D721Med (cell line): ENCODE measurements at places on chromosomes 5 and 9.

DNA sequence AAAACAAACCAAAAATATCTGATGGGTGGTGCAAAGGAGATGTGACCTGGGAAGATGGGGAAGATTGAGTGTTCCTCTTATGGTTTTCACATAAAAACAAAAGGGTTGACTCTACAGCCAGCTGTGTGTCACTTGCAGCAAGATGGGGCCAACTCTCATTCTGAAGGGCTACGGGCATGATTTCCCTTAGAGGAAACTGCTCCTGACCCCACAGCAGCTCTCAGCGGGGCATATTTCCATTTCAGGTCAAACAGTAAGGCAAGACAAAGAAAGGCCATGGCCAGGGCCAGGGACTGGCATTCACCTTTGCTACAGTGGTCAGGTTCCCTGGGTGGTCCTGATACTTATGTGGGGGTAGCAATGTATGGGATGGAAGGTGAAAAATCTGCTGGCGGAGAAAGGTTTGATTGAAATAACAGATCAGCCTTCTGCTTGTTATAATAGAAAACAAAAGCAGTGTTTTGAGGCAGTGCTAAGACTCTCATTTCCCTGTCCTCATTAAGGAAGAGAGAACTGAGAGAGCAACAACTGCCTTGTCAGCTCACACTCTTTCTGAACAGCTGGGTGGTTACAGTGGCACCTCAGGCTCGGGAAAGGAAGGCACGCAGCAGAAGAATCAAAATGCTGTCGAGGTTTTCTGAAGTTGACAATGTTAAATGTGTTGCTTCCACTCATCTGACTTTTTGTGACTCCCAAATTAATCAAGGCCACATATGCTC is 120.7 kb upstream of the PCA3 start:
- DNase-seq, result no peak

DNA sequence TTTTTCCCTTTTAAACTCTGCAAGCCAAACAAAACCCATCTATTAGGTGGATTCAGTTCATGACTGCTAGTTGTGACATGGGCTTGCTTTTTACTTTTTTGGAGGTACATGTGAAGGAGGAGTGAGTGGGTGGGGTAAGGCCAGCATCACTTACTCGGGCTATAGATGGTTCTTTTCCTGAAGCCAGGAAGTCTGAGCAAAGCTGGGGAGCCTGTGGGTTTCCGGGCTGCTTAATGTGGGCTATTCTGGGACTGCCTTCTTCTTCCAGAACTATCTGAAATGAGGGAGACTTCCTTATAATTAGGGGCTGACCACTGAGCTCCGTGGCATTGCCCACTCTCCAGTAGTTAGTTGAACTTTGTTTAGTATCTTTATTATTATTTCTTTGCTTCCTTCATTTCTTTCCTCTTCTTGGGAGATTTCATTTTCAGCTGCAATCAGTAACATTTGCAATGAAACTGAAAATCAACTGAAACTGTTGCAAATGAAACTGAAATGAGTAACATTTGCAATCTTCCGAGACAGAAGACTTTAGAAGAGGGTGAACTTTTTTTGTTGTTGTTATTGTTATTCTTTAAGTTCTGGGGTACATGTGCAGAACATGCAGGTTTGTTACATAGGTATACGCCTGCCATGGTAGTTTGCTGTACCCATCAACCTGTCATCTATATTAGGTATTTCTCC is 204.9 kb downstream of the LRRC70 start:
- no peak for DNase-seq

- no peak for DNase-seq
These were observed 2.1 kb downstream of the CCDC192 start for GRCh38 chr5:127705120-127705892.

DNA sequence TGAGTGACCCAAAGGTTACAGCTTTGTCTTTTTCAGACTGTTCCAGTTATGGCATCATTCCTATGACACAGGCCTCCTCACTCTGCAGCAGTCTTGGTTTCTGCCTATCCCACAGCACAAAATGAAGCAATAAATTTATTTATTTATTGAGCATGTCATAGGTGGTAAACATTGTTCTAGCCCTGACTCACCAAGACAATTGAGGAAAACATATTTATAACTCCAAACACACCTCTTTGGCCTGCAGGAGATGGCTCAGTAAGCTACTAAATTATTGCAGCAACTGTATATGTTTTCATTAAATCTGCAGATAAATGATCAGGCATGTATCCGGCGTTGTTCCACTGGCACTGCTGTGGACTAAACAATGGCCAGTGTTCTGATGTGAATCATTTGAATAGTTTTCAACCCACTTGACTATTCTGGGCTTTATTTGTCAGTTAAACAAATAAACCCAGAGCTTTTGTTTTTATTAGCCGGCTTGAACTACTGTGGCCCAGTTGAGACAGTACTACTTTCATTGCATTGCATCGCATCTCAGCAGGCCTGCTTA is 83.2 kb downstream of the FOXD1 start:
- no peak for DNase-seq

GRCh38 chr9:107700847-107701246 is 211.3 kb upstream of the KLF4 start:
- DNase-seq, result no peak

- no peak for DNase-seq
These were observed 81.3 kb downstream of the ALDH7A1 start for GRCh38 chr5:126513703-126514102.

DNA sequence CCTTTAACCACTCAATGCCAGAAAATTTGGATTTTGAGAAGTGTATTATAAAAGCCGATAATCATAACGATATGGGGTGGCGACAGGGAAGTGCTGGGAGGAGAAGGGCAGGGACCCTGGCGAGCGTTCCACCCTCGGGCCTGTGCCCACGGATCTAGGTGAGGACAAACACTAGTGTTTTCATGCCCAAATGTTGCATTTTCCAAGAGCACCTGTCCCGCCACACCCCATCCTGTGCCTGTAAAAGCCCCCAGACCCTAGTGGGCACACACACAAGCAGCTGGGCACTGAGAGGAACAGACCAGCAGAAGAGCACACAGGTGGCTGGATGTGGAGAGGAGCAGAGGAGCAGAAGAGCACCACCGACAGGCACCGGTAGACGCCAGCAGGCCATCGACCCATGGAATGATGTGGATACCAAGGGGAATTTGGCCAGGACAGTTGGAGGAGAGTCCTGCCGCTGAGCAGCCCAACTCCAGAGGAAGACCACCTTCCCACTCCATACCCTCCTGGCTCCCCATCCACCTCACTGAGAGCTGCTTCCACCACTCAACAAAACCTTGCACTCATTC is 315.0 kb downstream of the EDIL3 start:
- no peak for DNase-seq

- no peak for DNase-seq
These were observed 683.1 kb upstream of the ZNF608 start for GRCh38 chr5:125429498-125429897.

GRCh38 chr5:171597946-171598640 is 178.6 kb downstream of the FGF18 start:
- no peak for DNase-seq

DNA sequence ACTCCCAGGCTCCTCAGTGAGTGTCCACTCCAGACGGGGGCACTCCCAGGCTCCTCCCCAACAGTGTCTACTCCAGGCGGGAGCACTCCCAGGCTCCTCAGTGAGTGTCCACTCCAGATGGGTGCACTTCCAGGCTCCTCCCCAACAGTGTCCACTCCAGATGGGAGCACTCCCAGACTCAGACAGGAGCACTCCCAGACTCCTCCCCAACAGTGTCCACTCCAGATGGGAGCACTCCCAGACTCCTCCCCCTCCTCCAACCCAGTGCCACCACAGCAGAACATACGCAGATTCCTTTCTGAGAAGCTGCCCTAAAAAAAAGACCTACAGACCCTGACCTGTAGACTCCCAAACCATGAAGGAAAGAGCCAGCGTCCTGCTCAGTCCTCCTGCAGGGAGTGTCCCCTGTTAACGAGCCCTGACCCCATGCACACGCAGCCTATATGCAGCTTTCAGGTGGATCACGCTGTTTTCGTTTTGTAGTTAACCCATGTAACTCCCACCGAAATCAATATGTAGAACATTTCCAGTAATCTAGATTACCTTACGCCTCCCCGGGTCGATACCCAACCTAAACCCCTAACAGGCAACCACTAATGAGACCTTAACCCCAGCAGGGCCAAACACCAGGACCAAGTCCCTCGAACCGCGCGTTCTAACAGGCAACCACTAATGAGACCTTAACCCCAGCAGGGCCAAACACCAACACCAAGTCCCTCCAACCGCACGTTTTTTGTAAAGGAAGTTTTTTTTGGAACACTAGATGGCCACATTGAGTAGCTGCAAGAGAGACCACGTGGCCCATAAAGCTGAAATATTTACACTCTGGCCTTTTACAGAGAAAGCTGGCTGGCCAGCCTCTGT is 15.7 kb downstream of the PNPLA7 start:
- no peak for DNase-seq

DNA sequence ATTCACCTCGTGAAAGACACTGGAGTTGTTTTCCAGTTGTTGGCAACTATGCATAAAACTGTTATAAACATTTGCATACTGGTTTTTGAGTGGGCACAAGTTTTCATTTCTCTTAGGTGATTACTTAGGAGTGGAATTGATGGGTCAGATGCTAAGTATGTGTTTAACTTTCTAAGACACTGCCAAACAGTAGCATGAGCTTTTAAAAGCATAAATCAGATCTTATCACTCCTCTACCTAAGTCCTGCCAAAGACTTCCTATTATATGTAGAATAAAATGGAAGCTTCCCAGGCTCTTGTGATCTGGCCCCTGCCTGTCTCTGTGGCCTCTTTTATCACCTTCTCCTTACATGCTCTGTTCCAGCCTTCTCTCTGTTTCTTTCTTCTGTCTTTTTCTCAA is 72.6 kb downstream of the SH3RF2 start:
- DNase-seq, result no peak

GRCh38 chr5:125277494-125278154 is 531.2 kb upstream of the ZNF608 start:
- DNase-seq, result no peak

DNA sequence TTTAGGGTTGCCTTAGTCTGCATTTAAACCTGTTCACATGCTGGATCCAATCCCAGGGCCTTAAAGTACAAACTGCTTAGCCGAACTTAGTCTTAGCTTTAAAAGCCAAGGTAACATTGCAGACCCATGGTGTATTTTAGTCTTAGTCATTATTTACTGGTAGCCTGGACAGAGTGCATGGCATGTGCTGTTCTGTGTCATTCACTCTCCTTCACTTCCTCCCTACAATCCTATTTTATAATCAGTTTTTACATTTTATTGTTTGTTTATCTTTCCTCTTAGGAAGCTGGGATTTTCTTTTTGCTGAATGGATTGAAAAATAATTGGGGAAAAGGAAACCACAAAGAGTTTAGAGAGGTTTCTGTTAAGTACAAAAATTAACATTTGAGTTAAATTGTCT is 29.4 kb upstream of the TAL2 start:
- no peak for DNase-seq

DNA sequence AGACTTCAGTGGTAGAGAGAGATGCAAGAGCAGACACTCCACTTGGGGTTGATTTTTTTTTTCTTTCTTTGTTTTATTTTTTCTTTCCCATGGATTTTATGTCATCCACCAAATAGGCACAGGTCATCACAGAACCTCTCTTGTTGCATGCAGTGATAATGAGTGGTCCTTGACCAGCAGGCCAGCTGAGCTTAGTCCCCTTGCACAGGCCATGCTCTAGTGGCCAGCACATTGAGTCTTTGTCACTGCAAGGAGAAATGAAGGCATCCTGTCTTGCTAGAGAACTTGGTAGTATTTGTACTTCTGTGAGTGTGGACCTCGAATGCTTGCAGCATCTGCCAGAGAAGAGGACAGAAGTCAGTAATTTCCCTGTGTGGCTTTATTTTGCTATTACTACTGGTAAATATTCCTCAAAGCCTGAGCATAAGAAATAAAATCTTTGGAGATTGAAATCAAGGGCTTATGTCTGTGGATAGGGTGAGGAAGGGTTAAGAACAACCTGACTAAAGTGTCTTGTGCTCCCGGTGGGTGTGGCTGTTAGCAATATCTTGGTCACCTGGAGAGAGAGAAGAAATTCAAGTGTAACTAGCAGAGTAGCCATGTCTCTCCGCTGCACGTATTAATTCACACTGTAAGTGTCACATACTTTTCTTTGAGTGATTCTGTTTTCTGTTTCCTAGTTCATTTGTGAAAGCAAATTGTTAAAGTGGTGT is 45.3 kb upstream of the NCS1 start:
- no peak for DNase-seq

DNA sequence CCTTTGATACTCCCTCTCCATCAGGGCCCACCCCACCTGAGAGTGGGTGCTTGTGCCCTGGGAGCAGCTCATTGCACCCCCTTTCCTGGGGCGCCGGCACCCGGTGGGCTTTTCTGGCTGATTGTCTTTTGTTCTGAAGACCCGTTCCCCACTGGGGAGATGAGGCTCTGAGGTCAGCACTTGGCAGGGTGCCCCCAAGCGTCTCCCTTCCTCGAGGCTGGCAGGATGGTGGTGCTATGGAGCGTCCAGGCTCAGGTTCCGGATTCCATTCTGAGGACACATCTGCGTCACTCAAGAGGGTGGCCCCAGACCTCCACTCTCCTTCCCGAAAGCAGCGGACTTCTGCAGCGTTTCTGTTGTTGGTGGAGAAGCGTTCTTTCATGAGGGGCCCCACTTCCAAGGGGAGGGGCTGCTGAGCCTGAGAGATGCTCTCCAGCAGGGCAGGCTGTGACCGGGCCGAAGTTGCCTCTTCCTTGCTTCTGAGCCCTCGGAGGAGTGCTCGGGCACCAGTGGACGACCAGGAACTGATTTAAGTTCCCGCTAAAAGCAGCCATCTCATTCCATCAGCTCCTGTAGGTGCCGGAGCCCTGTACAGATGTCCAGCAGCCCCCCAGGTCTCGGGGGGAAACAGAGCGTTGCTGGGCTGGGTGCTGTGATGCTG is 42.2 kb downstream of the COL5A1 start:
- no peak for DNase-seq
